Epithelial cell of esophagus (primary cell): ENCODE measurements at places on chromosomes 1 and 21.

GRCh38 chr1:228782662-228783417 lies 47.6 kb downstream of the RHOU start:
- no peak for DNase-seq

GRCh38 chr1:209633335-209633997 lies 18.8 kb downstream of the LAMB3 start:
- DNase-seq = no peak

GRCh38 chr1:41662061-41662764 lies 177.7 kb upstream of the EDN2 start:
- DNase-seq = peak; percentile 59

DNA sequence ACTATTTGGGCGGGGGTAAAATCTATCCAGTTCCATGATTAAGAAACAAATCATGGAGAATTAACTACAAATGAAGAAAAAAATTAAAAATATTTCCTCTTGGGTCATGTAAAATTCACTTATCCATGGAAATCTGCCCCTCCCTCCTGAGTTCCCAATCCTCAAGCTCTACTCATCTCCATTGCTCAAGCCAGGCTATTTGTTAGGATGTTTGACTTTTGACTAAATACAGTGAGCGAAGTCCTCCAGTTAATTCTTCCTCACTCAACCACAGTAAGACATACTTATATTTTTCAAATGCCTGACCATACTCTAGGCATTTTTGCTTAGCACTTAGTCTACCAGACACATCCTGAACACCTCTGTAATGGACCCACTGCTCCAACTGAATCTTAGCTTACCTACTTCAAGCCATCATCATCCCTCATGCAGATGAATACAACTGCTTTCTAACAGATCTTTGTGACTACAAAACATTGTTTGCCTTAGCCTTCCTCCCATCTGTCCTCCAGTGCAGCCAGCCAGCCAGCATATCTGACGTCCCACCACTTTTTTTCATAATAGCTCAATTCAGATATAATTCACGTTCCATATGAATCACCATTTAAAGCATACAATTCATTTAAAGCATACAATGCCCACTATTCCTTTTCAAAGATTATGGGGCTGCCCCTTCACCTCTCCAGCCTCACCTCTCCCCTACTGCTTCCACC lies 154.2 kb downstream of the RERE start:
- peak; percentile 34 for DNase-seq

DNA sequence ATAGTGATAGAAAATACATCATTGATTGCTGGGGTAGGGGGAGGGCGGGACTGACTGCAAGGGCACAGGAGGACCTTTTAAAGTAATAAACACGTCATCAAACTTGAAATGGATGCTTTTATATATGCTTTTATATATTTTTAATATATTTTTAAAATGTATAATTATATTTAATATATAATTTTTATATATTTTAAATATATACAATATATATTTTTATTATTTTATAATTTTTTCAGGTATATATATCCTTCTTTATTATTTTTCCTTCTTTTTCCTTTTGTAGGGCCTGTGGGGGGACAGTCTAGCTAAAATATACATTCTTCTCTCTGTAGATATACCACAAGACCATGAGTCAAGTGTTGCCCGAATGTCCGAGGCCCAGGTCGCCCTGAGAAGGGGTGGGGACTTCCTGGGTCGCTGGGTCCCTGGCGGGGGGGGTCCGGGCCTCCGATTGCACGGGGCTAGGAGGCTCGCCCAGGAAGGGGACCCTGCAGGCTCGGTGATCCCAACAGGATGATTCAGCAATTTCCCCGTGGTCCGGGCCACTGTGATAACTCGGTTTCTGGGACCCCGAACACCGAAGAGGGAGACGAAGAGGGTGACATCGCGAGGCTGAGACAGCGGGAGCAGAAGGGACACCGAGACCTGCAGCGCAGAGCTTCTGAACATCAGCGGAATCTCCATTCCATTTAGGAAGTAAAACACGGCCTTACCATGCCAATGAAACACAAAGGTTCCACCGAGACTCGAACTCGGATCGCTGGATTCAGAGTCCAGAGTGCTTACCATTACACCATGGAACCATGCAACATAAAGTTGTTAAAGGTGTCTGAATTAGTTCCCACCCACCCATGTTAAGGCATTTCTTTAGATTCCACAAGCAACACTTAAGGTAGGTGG lies 112.5 kb upstream of the NBPF11 start:
- DNase-seq = peak; percentile 90

DNA sequence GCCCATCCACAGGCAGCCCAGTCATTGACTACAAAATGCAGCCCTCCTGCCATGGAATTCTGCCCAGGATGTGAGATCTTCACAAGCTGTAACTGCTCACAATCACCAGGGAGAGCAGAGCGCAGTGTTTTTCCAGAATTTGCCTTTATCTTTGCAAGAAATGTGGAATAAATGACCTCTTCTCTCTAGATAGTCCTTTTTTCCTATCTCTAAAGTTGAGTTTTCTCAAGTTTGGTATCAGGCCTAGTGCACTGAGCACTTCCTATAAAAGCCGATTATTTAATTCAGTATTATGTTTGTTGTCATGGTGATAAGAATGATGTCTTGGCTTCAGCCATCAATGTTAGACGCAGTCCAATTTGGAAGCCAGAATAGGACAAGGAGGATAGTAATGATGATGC lies 246.9 kb upstream of the IRF2BP2 start:
- no peak for DNase-seq

GRCh38 chr1:245805532-245805931 lies 650.7 kb downstream of the KIF26B start:
- no peak for DNase-seq

DNA sequence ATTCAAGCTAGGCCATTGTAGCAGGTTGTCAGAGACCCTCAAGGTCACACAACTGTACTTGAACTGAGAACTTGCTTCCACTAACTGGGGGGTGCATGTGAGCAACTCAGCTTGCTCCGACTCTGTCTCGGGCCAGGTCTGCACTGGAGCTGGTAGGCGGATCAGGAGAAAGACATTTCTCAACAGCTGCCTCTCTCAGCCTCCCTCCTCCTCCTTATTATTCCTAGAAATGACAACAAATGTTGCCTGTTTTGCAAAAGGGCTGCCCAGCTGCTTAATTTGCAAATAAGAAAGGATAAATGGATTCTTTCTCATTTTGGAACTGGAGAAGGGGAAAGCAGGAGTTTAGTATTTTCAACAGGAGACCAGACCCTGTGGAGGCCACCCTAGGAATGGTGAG lies 140.5 kb downstream of the RHOU start:
- no peak for DNase-seq
